ENCODE measurements at places on chromosomes 6 and 20.

DNA sequence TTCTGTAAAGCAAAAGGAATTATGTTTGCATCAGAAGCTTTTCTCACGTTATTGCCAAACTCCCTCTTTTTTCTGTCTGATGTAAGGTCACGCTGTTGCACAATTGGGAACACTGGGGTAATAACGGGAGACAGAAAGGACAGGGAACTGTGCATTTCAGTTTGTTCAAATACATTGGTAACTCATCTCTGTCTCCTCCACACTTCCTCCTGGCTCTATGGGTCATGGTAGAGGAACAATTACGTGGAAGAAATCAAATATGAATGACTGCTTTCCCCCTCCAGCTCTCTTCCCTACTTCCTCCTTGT lies 132.2 kb upstream of the TNFAIP3 start:
- no peak for DNase-seq

DNA sequence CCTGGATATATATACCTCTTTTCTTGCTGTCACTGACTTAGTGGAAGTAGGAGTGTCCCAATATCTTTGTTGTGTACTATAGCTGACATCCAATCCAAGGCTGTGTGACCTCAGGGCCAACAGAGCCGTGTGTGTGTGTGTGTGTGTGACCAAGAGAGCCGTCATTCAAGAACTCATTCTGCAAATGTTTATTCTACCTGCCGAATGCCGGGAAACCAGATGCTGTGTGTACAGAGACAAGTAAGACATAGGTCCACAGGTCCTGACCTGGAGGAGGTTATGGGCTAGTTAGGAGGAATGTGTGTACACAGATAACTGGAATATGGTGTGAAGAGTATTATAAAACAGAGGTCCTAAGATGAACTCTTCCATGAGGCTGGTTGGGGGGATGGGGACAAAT lies 190.0 kb downstream of the DHX35 start:
- DNase-seq, result no peak

GRCh38 chr6:150547502-150548222 lies 52.0 kb upstream of the PLEKHG1 start:
- DNase-seq, result no peak

GRCh38 chr6:106525107-106525881 lies 104.0 kb downstream of the RTN4IP1 start:
- DNase-seq, result no peak

DNA sequence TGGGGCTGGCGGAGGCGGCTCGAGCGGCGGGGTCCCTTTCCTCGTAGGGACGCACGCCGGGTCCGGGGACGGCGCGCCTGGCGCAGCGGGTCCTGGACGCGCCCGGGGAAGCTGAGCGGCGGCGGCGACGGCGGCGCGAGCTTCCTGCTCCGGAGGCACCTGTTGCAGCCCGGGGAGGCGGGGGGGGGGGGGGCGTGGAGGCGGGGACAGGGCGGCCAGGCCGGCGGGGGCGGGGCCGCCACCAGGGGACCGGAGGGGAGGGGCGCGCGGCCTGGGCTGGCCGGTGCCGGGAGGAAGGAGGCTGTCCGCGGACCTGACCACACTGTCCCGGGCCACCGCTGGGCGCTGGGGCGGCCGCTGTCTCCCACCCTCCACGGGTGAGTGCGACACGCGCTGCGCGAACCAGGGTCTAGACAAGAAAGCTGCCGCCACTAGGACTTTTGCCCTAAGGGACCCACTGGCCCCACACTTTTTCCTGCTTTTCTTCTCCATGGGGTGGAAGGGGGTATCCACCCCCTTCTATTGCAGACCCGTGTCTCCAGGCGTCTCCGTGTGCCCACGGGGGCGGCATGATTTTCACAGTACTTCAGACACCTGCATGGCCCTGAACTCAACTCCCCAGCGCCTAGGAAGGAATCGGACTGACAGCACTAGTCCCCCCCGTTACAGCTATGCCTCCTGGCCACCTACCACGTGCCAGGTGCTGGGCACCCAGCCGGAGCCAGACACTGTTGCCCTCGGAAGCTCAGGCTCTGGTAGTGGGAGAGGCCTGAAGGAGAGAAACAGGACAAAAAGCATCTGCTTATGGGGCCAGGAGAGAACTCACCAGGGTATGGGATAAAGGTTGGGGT lies at the start of gene NFATC2:
TSS of gene NFATC2 (minus strand) at position 149 of the 851 bp plus-strand sequence. CDS start 220 bp downstream, outside the sequence.
- DNase-seq, result peak; percentile 69

- DNase-seq, result no peak
These were observed 157.8 kb upstream of the PREP start for GRCh38 chr6:105560611-105561066.

DNA sequence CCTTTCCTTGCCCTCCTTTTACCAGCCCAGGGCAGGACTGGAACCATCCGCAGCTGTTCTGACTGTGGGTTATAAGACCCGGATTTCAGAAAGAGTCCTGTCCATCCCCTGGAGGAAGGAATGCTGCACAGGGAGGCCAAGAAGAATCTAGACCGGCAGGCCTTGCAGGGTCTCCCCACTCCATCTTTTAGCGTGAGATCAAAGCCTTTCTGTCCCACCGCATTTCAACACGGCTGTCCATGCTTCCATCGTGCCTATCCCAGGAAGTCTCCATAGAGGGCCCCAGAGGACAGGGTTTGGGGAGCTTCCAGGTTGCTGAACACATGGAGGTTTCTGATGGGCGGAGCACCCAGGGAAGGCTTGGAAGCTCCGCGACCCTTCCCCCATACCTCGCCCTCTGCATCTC lies 79.3 kb upstream of the AGPAT4 start:
- DNase-seq, result no peak

GRCh38 chr20:18056174-18057100 lies 1.3 kb downstream of the OVOL2 start:
- no peak for DNase-seq

DNA sequence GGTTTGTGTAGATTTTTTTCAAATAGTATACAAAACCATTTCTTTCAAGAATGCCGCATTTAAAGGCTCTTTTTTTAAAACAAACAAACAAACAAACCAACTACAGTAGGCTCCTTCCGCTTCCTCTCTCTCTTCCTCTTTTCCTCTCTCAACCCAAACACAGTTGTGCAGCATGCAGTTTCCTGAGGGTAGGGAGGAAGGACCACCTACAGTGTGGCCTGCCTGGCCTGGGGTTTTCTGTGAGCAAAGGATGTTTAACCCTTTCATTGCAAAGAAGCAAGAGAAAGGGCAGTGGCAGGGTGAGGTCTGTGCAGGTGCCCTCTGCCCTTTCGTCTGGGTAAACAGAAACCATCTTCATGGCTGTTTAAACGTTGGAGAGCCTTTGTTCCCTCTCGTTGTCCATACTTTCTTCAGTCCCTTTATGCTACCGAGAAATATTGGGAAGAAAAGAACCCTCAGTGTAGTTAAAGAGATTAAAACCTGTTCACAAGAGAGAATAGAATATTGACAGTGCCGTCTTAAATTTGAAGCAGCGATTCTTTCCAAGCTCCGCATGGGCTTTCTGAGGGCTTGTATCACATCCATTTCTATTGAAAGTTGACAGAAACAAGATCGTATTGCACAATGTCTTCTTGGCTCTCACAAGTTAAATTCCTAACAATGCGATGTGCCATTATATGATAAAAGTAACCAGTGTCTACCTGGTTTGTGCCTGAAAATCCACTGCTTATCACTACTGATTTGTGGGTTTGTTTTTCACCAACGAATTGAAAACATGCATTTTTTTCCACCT lies 215.5 kb upstream of the SNX9 start:
- no peak for DNase-seq
